ENCODE measurements at places on chromosomes 1 and 21.

GRCh38 chr1:16717336-16718098 is 22.8 kb upstream of the RNU1-4 start:
- no peak for DNase-seq

- no peak for DNase-seq
Measured at GRCh38 chr1:13605159-13605558, 21.5 kb downstream of the PDPN start.

- no peak for DNase-seq
Measured at GRCh38 chr1:160565564-160565963, 13.7 kb downstream of the CD84 start.

DNA sequence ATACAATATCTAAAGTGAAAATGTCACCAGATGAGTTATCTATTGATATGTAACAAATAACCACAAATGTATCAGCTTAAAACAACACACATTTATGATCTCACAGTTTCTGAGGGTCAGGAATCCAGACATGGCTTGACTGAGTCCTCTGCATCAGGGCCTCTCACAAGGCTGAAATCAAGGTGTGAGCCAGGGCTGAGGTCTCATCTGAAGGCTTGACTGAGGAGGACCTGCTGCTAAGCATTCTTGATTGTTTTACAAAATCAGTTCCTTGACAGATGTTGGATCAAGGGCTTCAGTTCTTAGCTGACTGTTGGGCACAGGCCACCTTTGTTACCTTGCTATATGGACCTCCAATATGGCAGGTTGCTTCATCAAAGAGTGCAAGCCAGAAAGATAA is 483.7 kb downstream of the CAMTA1 start:
- DNase-seq = no peak

DNA sequence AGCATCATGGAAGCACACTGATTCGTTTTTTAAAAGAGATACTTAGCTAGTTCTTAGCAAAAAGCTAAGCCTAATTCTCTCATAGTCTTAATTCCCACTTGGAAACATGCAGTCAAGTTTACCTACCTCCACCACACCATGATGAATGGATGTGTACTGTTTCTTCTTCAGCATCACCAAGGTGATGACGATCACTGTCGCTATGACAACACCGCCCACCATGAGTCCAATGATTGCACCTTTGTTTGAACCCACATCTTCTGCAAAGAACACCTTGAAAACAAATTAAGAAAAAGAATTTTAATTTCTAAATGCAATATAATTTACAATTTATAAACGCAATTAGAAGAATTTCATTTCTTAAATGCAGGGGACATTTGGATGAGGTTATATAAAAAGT is 156.8 kb downstream of the GABPA start:
- DNase-seq = no peak

DNA sequence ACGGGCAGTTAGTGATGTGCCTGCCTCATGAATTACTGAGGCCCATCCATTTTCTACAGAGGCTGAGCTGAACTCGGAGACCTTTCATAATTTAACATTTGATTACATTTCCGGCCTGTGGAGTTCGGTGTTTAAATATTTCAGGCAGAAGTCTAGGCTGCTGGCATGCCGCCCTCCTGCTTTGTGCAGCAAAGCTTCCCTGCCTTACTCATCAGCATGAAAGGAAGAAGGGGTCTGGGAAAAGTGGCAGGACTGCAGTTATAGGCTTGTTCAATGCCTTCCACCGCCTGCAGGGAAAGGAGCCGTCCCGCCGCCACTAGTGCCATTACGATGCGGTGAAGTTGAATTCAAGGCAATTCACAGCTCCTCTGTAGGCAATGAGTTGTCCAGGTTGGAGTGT is 527.9 kb downstream of the NPHP4 start:
- DNase-seq = no peak

- no peak for DNase-seq
Measured at GRCh38 chr1:62361431-62361830, 42.2 kb upstream of the KANK4 start.

DNA sequence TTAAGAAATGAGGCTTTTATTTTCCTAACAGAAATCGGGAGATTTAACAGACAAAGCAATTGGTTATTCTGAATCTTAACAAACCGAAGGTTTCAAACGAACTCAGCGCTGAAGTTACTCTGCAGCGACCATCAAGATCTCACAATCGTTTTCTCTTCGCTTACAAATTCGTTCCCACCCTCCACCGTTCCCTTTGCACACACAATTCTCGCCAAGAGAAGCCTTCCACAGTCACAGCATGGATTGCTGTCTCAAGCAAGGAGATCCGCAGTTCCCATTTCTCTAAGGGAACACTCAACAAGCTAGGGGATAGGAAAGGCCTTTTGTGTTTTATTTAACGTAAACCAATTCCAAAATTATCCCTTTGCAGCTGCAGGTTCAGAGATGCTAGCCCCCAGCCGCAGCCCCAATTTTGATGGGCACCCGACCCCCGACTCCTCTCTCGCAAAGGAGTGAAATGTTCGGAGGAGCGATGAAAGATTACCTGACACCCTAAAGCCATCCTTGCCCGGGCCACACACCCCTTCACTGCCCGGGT is 755 bp downstream of the FBXO42 start:
- DNase-seq = peak; percentile 8

GRCh38 chr1:232788235-232788872 is 16.9 kb upstream of the MAP10 start:
- no peak for DNase-seq

DNA sequence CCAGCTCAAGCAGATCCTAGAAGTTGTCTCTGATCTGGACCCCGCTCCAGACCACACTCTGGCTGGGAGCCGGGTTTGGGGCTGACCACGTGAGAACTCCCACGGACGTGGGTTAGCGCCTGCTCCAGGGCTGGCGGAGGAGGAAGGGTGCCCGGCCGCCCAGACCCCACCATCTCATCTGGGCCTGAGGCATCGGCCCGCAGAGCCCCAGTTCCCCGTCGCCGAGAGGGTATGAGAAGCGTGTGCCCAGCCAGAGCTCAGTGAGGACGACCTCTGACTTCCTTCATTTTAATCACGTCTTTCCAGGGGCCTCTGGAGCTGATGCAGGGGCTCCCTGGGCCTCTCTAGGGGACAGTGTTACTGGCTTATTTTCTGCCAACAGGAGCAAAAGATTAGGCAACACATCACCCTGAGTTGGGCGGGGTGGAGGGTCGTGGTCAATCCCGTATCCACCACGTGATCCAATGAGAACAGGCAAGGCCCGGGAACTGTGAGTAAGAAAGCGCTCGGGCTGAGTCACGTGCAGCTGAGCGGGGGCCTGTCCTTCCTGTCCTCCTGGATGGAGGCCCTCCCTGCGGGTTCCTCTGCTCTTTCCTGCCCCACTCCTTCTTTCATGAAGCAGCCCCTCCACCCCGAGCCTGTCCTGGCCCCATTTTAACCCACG is 81.1 kb downstream of the SIK1 start:
- peak; percentile 23 for DNase-seq

GRCh38 chr1:28439320-28439719 is 66.5 kb upstream of the RCC1 start:
- DNase-seq = no peak

DNA sequence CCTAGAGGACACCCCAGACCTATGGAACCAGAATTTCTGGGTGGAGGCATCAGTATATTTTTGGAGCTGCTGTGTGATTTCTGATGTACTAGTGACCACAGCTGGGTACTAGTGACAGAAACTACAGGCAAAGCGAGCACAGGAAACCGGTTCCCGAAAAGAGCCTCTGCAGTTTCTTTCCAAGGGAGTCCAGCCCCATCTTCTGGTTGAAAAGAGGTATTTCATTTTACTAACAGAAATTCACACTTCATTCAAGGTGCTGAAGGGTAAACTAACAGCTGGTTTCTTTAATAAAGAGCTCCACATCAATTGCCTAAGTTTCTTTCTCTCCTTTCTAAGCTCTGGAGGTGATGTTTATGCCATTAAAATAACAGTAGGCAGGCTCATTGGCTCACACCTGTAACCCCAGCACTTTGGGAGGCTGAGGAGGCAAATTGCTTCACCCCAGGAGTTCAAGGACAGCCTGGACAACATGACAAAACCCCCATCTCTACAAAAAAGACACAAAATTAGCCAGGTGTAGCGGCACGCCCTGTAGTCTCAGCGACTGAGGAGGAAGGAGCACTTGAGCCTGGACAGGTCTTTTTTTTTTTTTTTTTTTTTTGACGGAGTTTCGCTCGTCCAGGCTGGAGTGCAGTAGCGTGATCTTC is 22.0 kb downstream of the THAP3 start:
- peak; percentile 65 for DNase-seq

- no peak for DNase-seq
Measured at GRCh38 chr1:199081739-199082138, 442.9 kb downstream of the PTPRC start.

DNA sequence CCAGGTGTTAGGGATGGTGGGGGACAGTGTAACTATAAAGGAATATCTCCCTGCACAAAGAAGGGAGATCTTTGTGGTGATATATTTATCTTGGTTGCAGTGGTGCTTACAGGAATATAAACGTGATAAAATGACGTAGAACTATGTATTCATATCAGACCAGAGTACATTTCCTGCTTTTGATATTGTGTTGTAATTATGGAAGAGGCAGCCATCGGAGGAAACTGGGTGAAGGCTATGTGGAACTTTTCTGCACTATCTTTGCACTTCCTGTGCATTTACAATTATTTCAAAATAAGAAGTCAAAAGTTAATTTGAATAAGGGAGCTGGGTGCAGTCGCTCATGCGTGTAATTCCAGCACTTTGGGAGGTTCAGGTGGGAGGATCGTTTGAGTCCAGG is 37.6 kb downstream of the NDUFS5 start:
- DNase-seq = no peak

DNA sequence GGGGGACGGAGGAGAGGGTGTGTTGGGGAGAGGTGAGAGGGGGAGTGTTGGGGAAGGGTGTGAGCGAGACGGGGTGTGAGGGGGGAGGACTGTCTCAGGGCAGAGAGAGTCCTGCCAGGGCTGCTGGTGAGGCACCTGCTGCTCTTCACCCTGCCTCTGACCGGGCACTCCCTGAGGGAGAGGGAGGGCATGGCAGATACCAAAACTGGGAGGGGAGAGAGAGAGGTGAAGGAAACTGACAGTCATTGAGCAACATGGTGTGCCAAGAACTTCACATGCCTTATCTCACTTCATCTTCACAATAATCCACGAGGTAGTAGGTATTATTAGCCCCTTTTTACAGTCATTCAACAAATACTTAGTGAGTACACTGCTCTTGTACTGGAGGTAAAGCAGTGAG is 61.3 kb upstream of the ARTN start:
- DNase-seq = no peak

DNA sequence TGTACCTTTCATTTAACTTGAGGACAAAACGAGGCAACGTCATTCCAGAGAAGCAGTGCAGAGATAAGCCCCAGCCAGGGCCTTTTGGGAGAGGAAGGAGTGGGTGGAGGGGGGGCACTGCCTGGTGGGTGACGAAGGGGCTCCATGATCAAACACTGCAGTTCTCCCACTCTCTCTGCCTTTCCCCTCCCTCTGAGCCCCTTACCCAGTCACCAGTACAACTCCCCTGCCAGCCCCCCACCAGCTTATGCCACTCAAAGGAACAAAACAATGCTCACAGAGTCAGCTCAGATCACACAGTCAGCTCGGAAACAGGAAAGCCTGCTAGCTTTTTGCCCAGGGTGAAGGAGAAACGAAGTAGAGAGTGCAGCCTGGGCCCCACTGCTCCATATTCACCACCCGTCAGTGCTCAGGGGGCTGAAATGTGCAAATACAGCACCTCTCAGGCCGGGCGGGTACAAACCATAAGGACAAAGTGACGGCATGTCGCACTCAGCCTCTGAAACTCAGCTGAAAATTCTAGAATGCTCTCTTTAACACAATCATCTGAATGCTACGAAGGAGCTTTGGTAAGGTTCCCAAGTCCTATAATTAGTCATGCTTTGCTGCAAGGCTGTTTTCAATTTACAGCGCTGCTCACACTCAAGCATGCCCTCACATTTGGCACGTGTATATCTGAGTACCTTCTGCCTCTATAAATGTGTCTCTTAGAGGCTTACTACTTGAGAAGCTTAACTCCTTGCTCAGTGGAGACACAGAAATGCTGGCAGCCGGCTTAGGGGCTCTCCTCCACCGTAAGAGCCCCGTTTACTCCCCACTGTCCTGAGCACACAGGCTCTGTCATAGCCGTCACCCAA is 65.8 kb upstream of the RAB4A start:
- DNase-seq = no peak

GRCh38 chr1:92425617-92426016 is 61.1 kb downstream of the GFI1 start:
- no peak for DNase-seq

GRCh38 chr1:53987880-53988279 is 30.1 kb downstream of the LDLRAD1 start:
- no peak for DNase-seq

- DNase-seq = no peak
Measured at GRCh38 chr1:42181687-42182086, 17.1 kb upstream of the GUCA2A start.

- DNase-seq = peak; percentile 55
Measured at GRCh38 chr1:160628799-160629263, 18.0 kb downstream of the SLAMF1 start.

DNA sequence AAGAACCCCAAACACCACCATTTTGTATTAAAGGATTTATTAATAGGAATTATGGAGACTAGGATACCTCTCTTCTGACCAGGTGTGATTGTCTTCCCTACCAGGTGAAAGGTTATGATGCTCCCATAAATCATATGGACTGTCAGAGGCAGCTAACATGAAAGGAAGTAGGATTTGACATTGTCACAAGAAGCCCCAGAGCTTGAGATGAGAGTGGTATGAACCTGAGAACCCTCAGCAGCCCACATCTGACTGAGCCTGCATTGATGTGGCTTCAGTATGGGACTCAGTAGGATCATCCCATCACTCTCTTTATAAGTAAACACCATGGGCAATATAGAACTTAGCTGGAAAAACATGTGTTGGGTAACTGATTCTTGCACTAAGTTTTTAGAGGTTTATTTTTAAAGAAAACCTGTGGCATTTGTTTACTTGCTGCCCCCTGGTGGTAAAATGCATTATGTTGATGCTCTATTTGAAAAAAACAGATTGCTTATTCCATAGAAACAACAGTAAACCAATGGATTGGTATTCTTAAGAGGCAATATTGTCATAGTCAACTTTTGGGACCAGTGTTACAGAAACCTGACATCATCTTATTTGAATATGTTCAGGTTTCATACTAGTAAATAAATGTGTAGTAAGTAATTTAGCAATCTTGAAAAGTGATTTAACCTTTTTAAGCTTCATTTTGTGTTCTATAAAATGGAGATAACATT is 16.6 kb upstream of the CACYBP start:
- DNase-seq = peak; percentile 77

- DNase-seq = peak; percentile 53
Measured at GRCh38 chr1:36323636-36324352, at the start of gene EVA1B. Gene EVA1B, minus strand, starts transcription at chr1:36323645. Its CDS starts 608 bp downstream, at chr1:36323037.

GRCh38 chr1:48469616-48470480 is 2.2 kb downstream of the SPATA6 start:
- peak; percentile 11 for DNase-seq

DNA sequence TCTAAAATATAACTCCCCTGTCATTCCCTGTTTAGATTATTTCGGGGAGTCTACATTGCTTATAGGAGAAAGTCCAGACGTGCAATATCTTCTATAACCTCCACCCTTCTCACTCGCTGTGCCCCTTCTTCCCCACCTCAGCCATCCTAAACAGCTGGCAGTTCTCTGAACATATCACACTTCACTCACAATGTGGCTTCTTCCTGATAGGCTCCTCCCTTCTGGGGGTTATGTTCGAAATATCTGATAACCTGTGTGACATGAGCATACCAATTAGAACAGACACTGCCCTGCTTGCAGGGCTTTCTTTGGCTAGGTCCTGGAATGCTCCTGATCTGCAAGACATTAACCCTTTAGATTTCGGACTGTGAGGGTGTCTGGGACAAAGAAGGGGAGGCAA is 274.6 kb downstream of the NFIA start:
- DNase-seq = no peak

Data from CD4-positive, alpha-beta T cell treated with Interleukin-10 for 1 hour (primary cell).